ENCODE measurements at places on chromosomes 2 and 18. TPM values are rescaled to one million over a fixed set of nuclear protein-coding genes. Genes with fewer than 3 reads are reported as not detected.

Gene SLC8A1
- total RNA-seq = 0.23 TPM

Gene CMPK2
- 4.5 TPM for total RNA-seq

Gene DPYSL5
- total RNA-seq = not detected

Gene AQP12A
- not detected for total RNA-seq

Gene GCG
- total RNA-seq = not detected

Gene POLR1B
- total RNA-seq = 54.1 TPM

Gene TMEM247
- not detected for total RNA-seq

Gene RTN4
- total RNA-seq = 85.0 TPM

Gene SDC1
- 0.14 TPM for total RNA-seq

Gene KRTCAP3
- 4.3 TPM for total RNA-seq

Gene DSC1
- total RNA-seq = 0.16 TPM

Gene REG3G
- not detected for total RNA-seq

Gene G6PC2
- not detected for total RNA-seq

Gene ABHD3
- total RNA-seq = 17.8 TPM

Gene ADCYAP1
- not detected for total RNA-seq

Gene FIGN
- not detected for total RNA-seq

Gene UPP2
- total RNA-seq = not detected

Gene LDAH
- total RNA-seq = 26.2 TPM

Gene RESP18
- total RNA-seq = not detected

Gene CHRNA1
- not detected for total RNA-seq
